ENCODE measurements at places on chromosomes 5 and 9. TPM values are rescaled to one million over a fixed set of nuclear protein-coding genes. Genes with fewer than 3 reads are reported as not detected.

The SHROOM1 gene
- 6.9 TPM for total RNA-seq

- no peak for ATAC-seq
These were observed 75.3 kb downstream of the INSYN2B start for GRCh38 chr5:169905017-169905416.

The STPG3 gene
- not detected for total RNA-seq

DNA sequence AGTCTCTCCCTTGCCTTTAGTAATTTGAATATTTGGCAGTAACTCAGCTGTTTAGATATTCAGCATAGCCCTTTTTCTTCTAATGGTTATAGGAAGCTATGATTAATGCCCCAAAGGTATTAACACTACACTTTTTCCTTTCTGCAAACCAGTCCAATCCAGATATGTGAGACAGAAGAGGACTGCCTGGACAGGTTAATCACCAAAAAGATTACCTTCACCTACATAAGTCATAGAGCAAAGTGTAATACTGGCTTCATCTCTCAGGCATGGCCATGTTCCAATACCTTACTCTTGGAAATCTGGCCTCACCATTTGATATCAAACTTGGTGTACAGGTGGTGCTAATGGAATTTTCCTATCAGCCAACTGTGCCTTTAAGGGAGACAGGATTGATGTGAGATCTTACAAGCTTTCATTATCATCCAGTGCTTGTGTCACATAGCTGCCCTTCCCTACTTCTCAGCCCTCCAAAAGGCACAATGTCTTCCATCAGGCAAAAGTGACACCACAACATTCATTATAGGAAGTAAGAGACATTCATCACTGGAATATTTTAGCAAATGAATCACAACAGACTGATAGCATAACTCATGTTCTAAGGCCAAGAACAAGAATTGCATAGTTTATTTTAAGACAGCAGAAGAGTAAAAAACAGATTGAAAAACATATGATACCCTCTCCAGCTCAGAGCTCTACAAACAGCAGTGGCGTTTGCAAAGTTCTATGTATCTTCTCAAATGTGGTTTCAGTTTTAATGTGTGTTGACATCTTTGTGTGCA, 91.2 kb upstream of the PAM start:
- ATAC-seq: peak; percentile 98

DNA sequence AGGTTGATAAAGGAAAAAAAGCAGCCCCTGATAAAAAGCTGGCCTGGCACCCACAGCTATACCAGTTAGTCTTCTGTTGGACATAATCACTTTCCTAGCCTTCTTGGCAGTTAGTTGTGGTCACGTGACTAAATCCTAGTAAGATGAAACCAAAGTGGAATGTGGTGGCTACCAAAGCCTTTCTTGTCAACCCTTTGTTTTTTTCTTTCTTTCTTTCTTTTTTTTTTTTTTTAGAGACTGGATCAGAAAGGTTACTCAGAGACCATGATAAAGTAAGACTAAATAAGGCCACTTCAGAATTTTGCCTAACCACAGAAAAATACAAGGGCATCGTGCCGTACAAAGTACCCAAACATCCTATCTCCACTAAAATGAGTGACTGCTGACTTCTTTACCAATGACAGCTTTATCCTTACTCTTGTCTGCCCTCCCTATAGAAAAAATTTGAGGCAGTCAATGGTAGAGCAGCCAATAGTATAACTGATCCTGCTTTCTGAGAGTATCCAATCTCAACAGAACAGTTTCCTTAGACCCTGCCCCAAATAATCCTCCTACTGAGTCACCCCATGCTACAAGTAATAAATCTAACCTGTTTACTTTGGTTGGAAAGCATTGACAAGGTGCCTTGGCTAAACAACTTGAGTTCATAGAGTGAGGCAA, 14.2 kb upstream of the KIF27 start:
- peak; percentile 7 for ATAC-seq

The FOXD4L3 gene
- not detected for total RNA-seq

- ATAC-seq: peak; percentile 34
These were observed 592 bp downstream of the UBAP2 start for GRCh38 chr9:34047864-34048726.

GRCh38 chr5:131394128-131394527, 130.3 kb downstream of the CDC42SE2 start:
- peak; percentile 88 for ATAC-seq

The WWC1 gene
- total RNA-seq: 18.5 TPM

DNA sequence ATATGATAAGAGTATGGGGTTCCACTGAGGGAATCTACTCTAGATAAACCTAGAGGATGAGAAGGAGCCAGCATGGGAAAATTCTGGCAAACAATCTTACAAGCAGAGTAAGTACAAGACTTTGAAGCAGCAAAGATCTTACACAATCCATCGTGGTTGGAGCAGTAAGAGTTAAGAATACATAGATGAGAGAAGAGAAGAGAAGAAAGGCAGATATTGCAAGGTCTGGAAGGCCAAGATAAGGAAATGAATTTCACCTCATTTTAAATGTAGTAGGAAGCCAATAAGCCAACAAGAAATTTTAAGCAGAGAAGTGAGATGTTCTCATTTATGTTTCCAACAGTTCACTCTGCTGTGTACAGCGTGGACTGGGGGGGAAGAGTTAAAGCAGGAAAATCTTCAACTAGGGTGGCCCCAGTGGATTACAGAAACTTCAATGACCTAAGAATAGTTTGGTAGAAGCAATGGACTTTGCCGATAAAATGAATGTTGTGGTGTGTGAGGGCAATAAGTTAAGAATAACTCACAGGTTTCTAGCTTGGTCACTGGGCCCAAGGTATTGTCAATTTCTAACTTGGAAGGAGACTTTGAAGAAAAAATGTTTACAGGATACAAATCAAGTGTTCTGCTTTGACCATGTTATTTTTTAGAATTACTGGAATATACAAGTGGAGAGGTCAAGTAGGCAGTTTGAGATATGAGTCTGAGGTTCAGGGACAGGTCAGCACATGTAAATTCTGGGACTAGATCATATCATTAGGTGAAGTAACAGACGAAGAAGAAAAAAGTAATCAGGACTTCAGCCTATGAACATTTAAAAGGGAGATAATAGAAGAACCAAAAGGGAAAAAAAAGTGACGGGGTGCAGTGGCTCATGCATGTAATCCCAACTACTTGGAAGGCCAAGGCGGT, 12.1 kb upstream of the ISOC1 start:
- ATAC-seq: no peak

The PCDHA12 gene
- not detected for total RNA-seq

The MAT2B gene
- 32.5 TPM for total RNA-seq

DNA sequence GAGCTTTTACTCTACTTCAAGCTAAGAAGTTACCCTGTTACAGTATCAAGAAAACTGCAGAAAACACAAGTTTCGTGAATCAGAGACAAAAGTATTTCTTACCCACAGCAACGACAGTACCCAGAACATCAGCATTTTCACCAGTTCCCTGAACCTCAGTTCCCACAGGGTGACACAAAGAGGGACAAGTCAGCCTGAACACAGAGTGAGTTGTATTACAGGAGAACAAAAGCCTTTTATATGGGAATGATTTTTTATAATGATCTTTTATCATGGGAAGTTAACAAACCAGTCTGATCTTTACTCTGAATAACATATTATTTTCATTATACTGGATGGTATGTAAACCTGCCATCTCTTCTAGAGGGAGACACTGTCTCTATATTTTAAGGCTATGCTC, 139.0 kb upstream of the ITGA1 start:
- no peak for ATAC-seq

GRCh38 chr5:157222506-157223230, 42.0 kb downstream of the ITK start:
- no peak for ATAC-seq

- ATAC-seq: no peak
These were observed 153.5 kb upstream of the KIF2A start for GRCh38 chr5:62152394-62153087.

The NR6A1 gene
- 1.7 TPM for total RNA-seq

The MAML1 gene
- total RNA-seq: 15.4 TPM

The BAAT gene
- 0.08 TPM for total RNA-seq
